ENCODE measurements at places on chromosomes 6 and 20.

- DNase-seq: no peak
Measured at GRCh38 chr20:56685879-56686278, 56.8 kb downstream of the TFAP2C start.

DNA sequence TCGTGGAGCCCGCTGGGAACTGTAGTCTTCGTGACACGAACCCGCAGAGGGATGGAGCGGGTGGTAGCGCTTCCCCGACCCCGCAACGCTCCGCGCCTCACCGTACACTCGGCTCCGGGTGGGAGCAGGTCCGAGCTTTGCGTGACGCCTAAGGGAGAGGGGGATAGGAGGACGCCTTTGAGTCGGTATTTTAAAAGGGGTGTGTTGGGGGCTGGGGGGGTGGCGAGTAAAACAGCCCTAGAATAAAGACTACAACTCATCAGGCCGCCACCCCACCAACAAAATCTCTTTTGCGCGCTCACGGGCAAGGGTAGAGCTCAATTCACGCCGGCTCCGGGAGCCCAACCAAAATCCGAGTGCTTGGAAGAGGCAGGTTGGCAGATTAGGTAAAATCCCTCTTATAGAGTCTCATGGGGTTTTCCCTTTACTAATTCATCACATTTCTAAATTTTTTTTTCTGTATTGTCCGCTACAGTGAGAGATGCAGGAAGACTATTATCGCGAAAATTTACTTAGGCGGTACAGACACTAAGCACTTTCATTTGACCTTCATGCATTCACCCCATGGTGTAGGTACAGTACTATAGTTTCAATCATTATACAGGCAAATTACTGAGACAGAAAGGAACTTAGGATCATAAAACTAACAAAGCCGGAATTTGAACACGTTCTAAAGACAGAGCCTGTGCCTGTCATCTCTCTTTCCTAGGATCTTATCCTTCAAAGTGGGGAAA is 706 bp upstream of the SNX14 start:
- DNase-seq: no peak

- DNase-seq: no peak
Measured at GRCh38 chr20:44979090-44979621, 12.8 kb downstream of the STK4 start.

GRCh38 chr6:26053992-26054780 is 33.0 kb upstream of the HFE start:
- no peak for DNase-seq

DNA sequence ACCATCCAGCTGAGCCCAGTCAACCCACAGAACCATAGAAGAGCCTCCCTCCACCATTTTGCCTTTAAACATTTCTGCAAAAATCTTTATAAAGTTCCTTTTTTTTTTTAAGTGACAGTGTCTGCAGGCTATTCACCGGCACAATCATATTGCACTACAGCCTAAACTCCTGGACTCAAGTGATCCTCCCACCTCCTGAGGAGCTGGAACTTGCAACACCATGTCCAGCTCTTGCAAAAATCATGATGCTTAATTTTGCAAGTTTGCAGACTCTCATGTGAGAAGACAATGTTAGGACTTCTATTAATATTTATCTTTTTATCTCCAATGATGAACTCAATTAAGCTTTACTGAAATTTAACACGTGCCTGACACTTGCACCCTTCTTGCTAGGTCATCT is 88.8 kb downstream of the INSM1 start:
- no peak for DNase-seq
